ENCODE measurements at places on chromosomes 2 and 18.

- no peak for DNase-seq
Observed at GRCh38 chr2:135219226-135219625, 167.1 kb downstream of the RAB3GAP1 start.

- DNase-seq = no peak
Observed at GRCh38 chr2:173806761-173807160, 158.4 kb downstream of the SP3 start.

DNA sequence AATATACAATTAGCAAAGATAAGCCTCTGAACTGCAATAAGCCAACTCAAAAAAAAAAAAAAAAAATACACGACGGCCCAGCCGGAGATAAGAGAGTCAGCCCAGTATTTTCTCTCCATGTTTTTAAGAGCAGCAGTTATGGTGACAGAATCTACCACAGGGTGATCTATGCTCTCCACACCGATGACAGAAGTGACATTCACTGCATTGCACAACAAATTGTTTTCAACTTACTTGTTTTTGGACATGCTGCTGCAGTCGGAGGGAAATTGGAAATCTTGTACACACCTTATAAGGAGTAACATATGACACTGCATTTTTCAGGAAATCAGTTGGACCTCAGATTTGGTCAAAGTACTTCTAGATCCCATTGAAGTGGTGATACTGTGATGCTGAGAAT is 23.3 kb upstream of the APOB start:
- DNase-seq = no peak

DNA sequence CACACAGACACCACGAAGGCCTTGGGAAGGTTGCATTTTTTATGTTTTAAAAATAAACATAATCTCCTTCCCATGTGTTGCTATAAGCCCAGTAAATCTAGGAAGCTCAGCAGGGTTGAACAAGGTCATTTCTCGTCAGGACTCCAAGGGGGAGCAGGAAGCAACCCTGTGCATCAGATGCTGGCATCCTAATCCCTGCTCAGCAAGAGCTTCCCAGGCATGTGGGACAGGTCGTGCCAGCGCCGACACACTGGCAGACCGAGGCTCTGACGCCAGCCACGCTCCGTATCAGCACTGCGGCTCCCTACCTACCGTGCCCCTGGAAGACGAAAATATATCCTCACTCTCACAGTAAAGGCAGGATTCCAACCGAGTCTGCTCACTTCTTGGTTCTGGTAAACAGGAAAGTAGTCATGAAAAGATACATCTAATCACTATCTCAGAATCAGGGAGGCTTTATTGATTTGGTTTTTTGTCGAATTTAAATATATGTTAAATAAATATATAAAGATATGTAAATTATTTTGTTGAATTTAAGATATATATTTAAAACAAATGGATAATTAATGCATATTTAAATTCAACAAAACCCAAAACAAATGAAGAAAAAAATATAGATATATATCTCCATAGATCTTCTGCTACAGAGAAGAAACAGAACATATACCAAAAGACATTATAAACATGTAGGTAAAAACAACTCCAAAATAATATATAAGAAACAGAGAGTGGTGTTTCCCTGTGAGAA is 61.4 kb downstream of the TXNL1 start:
- no peak for DNase-seq

- DNase-seq = no peak
Observed at GRCh38 chr18:22165603-22166068, 3.8 kb upstream of the GATA6 start.

- DNase-seq = no peak
Observed at GRCh38 chr2:31402388-31402787, 12.2 kb downstream of the XDH start.

- DNase-seq = no peak
Observed at GRCh38 chr2:150165442-150165841, 322.0 kb downstream of the RND3 start.

- no peak for DNase-seq
Observed at GRCh38 chr2:59463426-59463825, 1090.0 kb downstream of the BCL11A start.

- DNase-seq = no peak
Observed at GRCh38 chr2:180061085-180061484, 54.0 kb upstream of the CWC22 start.

All from activated naive CD4-positive, alpha-beta T cell (primary cell).